ENCODE measurements at places on chromosomes 16 and 17. TPM values are rescaled to one million over a fixed set of nuclear protein-coding genes. Genes with fewer than 3 reads are reported as not detected.

- peak; percentile 74 for DNase-seq
These were observed 8.7 kb downstream of the CLEC19A start for GRCh38 chr16:19294156-19294649.

GRCh38 chr17:9104370-9105041, 83.2 kb downstream of the NTN1 start:
- DNase-seq: no peak

GRCh38 chr17:70622368-70623260, 453.3 kb downstream of the KCNJ2 start:
- DNase-seq: no peak

DNA sequence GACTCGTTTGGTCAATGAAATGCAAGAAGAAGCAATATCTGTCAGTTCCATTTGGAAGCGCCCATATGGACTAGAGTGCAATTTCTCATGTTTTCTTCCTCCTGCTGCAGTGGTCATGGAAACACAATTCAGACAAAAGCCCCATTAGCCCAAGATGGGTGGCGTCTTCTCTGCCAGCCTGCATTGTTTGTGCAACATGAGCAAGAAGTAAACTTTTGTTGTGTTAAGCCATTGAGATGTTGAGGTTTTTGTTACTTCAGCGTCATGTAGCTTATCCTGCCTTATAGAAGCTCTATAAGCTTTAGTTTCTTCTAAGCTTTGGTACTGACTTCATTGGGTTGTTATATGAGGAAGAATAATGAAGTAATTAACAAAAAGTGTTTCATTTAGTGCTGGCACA, 137.4 kb downstream of the NPIPB5 start:
- no peak for DNase-seq

DNA sequence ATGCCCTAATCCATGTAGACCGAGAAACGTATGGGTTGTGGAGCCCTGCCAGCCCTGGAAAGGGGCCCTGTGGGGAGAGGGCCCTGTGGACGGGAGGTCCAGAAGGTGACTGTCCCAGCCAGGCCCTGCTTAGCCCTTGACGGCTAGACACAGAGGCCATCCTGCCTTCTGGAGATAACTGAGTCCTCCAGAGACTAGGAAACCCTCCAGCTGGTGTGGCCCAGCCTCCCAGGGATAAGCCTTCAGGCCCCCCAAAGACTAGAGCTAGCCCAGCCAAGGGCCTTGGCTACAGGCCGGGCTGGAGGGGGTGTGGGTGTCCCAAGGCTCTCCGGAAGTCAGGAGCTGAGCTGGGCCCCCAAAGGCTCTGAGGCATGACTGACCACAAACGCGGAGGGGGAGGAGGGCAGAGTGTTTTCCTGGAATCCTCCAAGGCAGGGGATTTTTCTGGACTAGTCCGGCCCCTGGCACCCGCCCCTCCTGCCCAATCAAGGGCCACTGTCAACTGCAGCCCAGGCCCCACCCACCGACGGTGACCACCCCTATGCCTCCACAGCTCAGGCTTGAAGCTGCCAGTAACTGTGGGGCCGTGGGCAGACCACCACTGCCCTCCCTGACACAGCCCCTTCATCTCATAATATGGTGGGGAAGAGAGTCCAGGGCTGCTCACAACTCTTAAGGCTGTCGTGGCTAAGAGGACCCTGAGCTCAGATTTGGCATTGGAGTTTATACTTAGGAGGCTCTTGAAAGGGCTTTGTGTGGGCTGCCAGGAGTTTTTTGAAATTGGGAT, 885 bp upstream of the VASN start:
- no peak for DNase-seq

- DNase-seq: no peak
These were observed 82.1 kb downstream of the KSR1 start for GRCh38 chr17:27538156-27538955.

The DOC2B gene
- polyA plus RNA-seq: 3.4 TPM

The ADGRG1 gene
- 17.3 TPM for polyA plus RNA-seq

The CDH5 gene
- 156 TPM for polyA plus RNA-seq
